ENCODE measurements at places on chromosomes 5 and 9.

- DNase-seq = no peak
Measured at GRCh38 chr5:57447658-57448057, 35.0 kb downstream of the ACTBL2 start.

DNA sequence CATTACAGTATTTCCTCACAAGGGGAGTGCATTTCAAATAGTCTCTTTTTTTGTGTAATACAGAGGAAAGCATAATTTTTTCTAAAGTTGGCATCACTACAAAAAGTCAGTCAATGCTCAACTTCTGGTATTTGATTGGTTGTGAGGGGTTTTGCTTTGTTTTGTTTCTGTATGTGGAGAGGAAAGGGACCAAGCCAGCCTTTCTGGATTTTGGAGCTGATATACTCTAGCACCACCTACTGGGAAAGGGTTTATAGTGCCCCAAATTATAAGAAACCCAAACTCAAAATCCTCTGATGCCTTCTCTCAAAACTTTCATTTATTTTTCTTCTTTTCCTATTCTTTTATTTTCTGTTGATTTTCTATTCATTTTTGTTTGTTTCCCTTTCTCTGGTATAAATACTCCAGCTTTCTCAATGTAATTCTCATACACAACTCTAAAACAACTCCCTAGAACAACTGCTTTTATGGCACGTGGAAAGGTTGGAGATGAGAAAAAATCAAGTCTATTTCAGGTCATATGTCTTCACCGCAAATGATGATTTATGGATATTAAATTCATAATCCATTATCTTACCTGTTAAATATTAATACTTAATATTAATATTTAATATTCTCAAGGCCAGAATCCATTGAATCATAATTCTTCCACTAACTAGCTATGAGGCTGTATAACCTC lies 69.5 kb upstream of the ANXA1 start:
- DNase-seq = peak; percentile 15

DNA sequence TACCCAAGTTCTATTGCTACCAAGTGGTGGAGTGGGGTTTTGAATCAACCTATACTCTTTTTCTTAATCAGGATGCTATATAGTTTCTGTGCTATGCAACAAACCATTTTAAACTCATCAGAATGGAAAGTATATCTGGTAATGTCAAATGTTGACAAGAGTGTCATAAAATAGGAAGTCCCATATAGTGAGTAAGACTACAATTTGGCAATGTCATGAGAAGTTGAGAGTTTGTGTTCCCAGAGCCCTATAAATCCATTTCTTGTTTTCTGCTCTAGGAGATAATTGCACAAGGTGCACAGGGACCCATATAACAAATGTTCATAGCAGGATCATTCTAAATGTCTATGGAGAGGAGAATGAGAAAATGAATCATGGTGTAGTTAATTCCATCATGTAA lies 109.8 kb upstream of the TXNDC8 start:
- no peak for DNase-seq

- no peak for DNase-seq
Measured at GRCh38 chr5:148910686-148911361, 84.4 kb downstream of the ADRB2 start.

DNA sequence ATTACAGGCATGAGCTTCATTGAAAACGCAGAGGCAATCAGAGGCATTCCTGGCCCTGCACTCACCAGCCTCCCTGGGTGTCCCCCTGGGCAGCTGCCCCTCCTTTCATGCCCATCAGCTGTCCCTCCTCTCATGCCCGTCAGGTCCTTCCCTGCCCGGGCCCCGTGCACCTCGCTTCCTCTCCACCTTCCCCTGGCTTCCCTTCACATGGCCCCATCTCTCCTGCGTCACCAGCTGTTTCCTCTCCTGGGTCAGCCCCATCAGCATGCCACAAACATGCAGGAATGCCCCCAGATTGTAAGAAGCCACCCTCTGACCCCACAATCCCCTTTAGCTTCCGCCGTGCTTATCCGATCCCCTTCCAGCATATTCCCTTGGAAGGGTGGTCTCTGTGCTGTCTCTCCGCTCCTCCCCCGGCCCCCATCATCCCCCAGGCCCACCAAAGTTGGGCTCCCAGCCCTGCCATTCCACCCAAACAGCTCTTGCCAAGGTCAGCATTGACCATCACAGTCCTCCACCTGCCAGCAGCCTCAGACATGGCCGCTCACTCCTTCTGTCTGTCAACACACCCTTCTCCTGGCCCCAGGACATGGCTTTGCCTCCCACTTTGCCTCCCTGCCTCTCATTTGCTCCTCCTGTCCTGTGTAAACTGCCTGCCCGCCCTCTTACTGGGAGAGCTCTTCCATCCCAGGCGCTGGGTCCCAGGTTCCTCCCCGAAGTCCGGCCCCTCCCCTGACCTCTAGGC lies 98.6 kb upstream of the IER5L start:
- no peak for DNase-seq

GRCh38 chr5:108989761-108990392 lies 242.2 kb downstream of the FER start:
- DNase-seq = no peak

- DNase-seq = no peak
Measured at GRCh38 chr5:6013506-6013905, 364.8 kb downstream of the MED10 start.

DNA sequence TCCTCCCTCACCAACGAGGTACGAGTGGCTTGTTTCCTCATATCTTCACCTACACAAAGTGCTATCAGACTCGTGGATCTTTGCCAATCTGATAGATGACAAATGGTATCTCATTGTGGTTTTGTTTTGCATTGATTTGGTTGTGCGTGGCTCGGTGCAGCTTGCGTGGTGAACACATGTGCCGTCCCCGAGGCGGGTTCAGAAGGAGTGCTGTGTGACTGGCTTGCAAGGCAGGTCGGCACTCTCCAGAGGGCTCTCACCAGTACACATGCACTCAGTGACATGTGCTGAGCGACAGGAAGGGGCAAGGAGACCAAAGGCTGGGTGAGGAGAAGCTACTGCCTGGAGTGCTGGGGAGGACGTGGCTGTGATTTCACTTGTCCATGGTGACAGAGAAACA lies 95.3 kb upstream of the PITX1 start:
- no peak for DNase-seq

- peak; percentile 20 for DNase-seq
Measured at GRCh38 chr5:146947181-146947941, 68.8 kb upstream of the PPP2R2B start.

DNA sequence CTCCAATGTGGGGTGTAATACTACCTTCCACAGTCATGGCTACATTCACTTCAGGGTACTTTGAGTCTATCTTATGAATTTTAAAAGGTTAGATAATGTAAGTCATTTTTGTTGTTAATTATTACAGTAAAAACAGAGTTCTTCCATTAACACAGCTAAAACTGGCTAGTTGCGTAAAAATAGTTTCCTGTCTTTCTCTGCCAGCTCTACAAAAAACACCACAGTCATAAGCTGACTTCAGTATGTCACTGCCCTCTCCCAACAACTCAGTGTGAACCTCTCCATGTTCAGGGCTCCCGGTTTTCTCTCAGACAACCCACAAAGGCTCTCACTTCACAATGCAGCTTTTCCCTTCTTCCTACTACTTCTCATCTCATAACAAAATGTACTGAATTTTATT lies 84.8 kb upstream of the ITGA1 start:
- DNase-seq = no peak

DNA sequence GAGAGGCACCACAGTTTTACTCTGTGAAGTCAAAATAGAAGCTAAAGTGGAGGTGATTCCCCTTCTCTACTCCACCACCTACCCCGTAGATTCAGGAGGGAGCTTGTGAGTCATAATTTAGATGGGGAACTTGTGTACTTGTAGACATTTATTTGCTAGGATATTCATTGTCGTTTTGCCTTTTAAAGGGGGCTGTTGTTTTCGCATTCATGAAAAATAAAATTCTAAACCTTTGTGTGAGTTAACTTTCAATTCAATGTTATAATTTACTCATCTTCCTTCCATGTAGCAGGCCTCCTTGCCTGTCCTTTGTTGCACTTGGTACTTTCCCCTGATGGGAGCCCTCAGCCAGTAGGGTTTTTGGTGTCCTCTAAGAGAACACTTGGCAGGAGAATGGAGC lies 22.0 kb downstream of the SECISBP2 start:
- DNase-seq = no peak

GRCh38 chr9:116453785-116454184 lies 233.3 kb upstream of the TRIM32 start:
- DNase-seq = no peak

DNA sequence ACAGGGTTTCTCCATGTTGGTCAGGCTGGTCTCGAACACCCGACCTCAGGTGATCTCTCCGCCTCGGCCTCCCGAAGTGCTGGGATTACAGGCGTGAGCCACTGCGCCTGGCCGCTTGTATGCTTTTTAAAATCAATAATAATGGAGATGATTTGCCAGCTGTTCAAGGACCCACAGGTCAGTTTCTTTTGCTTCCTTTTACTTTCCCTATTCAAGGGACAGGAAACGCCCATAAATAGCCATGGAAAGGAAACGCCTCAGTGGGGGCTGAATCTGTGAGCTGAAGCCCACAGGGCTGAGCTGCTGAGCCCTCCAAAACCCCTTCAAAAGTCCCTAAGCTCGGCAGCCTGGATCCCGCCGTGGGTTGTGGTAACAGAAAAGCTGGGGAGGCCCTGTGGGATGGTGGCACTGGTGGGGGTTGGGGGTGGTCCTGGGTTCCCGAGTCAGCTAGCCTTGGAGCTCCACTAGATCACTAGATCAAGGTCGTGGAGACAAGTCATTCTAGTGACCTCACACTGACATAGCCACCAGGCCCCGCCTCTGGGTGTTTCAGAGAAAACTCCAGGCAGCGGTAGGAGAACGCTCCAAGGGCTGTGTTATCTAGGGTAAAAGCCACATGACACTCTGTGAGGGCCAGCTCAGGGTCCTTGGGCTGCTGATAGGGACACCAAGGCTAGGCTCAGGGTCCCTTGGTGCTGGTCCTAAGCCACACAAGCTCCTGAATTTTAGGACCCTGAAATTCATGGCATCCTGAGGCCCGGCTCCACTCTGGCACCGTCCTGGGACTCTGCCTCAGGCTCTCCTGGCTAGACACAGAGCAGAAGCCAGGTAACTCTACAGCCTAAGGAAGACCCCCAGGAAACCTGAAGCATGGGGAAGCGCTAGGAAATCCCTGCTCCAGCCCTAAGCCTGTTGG lies 18.0 kb upstream of the DUSP1 start:
- no peak for DNase-seq

DNA sequence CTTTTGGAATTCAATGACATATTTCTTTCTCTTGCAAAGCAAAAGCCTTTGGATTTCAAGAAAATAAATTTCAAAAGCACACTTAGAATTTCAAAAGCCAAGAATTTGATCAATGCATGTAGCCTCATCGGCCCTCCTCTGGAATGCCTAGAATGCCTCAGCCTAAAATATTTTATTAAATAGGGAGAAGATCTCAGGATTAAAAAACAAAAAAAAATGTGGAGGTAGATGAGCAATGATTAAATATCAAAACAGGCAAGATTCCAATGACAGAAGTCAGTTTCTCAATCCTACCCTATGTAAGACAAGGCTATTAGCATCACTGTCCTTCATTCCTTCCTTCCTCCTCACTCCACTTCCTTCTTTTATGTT lies 169.0 kb downstream of the CDH6 start:
- DNase-seq = no peak

DNA sequence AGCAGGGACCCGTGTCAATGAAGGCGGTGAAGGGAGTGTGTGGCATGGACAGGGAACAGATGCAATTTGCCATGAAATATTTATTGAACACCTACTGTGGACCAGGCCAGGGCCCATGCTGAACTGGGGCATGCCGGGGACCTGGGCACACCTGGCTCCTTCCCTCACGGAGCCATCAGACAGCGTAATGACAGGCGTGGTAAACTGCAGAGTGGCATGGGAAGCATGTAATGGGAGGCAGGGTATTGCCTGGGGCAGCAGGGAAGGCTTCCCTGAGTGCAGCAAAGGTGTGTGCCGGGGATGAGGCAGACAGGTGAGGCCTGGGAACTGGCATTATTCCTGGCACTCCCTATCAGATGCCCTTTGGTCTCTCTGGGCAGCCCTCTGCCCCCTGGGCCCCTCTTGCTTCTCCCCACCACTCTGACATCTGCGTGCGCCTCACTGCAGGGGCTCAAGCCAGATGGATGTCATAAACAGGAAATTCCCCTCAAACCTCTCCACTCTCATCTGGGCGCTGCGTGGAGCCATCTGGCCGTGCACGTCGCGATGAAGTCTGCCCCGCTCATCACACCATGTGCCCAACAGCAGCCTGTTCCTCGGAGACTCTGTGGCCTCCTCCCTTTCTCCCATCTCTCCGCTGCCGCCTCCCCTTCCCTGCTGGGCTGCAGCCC lies 67.6 kb downstream of the HMCN2 start:
- no peak for DNase-seq

DNA sequence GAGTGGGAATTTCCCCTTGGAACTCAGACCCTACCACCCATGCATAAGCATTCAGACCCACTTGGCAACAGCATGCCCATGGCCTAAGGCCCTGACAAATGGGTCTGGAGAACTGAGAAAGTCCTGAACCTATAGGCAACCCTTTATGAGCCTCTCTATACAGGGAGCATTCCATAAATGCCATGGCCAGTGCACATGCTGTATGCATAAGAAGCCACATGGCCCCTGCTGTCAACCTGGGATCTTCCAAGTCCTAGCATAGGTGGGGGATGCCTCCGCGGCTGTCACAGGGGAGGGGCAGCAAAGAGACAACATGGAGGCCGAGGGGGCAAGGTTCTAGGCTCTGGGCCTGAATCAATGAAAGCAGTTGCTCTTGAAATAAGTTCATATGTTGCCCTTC lies 8.2 kb upstream of the NIPAL4 start:
- no peak for DNase-seq

DNA sequence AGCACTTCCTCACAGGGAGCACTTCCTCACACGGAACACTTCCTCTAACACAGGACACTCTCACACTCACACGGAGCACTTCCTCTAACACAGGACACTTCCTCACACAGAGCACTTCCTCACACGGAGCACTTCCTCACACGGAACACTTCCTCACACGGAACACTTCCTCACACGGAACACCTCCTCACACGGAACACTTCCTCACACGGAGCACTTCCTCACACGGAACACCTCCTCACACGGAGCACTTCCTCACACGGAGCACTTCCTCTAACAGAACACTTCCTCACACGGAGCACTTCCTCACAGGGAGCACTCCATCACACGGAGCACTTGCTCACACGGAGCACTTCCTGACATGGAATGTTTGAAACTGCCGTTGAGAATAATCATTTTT lies 13.4 kb downstream of the POMT1 start:
- no peak for DNase-seq

GRCh38 chr5:39892708-39893107 lies 467.9 kb upstream of the DAB2 start:
- no peak for DNase-seq

Data from neuronal stem cell (in vitro differentiated cells).